Lung (tissue), 17 donors: ENCODE measurements at places on chromosomes 3 and 15. TPM values are rescaled to one million over a fixed set of nuclear protein-coding genes. Genes with fewer than 3 reads are reported as not detected.

DNA sequence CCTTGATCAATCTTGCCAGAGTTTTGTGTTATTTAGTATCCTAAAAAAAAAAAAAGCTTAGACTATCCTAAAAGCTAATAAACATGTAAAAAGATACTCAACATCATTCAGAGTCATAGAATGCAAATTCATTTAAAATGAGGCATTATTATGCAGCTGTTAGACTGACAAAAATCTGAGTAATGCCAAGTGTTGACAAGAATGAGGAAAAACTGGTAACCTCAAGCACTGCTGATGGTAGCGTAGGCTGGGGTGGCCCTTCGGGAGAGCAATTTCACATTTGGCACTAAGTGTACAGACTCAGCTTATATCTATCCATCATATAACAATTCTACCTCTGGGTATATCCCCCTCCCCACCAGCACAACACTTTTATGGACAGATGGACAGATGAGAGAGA lies 280.4 kb downstream of the RAP2B start:
- no peaks in the 10 kb centered on the region for H3K4me1 ChIP-seq
- no peaks in the 10 kb centered on the region for H3K36me3 ChIP-seq
- no peak overlapping the region for H3K27ac ChIP-seq

DNA sequence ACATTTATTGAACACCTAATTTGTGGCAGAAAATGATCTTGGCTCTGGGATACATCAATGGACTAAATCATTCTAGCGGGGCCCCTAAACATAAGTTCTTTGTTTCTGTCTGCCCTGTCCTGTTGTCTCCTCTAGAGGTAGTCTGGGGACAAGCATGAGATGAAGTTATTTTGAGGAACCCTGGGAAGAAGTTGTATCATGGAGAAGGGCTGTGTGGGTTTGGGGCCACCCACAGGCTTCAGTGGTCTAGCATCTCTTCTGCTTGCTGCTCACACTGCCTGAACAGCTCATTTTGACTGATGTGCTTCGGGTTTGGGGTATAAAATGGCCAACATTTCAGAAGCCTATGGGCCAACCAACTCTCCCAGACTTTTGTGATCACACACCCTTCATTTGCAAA lies 50.3 kb upstream of the OSBPL11 start:
- peaks cover 12% of the 10 kb centered on the region for H3K4me1 ChIP-seq
- H3K27me3 ChIP-seq, result no peaks in the 10 kb centered on the region
- DNase-seq, result no peak
- no peak overlapping the region for H3K4me3 ChIP-seq
- H3K27ac ChIP-seq, result peak overlapping the region; percentile 74

GRCh38 chr3:124351430-124352148 lies 359.7 kb upstream of the ROPN1 start:
- no peak overlapping the region for H3K4me3 ChIP-seq
- no peak overlapping the region for H3K27ac ChIP-seq
- peaks cover 8% of the 10 kb centered on the region for H3K36me3 ChIP-seq
- no peaks in the 10 kb centered on the region for H3K27me3 ChIP-seq
- peaks cover 7% of the 10 kb centered on the region for H3K4me1 ChIP-seq
- peak; percentile 62 for DNase-seq

Gene UNC13C
- polyA plus RNA-seq, result not detected

Gene GCSAM
- 0.55 TPM for polyA plus RNA-seq

- DNase-seq, result no peak
- H3K4me3 ChIP-seq, result no peak overlapping the region
- H3K4me1 ChIP-seq, result peaks cover 4% of the 10 kb centered on the region
- no peaks in the 10 kb centered on the region for H3K27me3 ChIP-seq
- H3K36me3 ChIP-seq, result no peaks in the 10 kb centered on the region
- no peak overlapping the region for H3K27ac ChIP-seq
Measured at GRCh38 chr3:77412021-77412438, 372.1 kb downstream of the ROBO2 start.

- no peaks in the 10 kb centered on the region for H3K4me1 ChIP-seq
- no peak overlapping the region for H3K27ac ChIP-seq
- no peaks in the 10 kb centered on the region for H3K36me3 ChIP-seq
- no peak for DNase-seq
Measured at GRCh38 chr3:133964547-133964946, 65.2 kb downstream of the SLCO2A1 start.

Gene NANOGP8
- not detected for polyA plus RNA-seq

Gene NR2E3
- 0.33 TPM for polyA plus RNA-seq

- H3K36me3 ChIP-seq, result no peaks in the 10 kb centered on the region
- H3K4me3 ChIP-seq, result no peak overlapping the region
- no peak for DNase-seq
- H3K27ac ChIP-seq, result no peak overlapping the region
Measured at GRCh38 chr15:47987461-47987860, 133.3 kb upstream of the SLC24A5 start.

Gene SLITRK3
- not detected for polyA plus RNA-seq

DNA sequence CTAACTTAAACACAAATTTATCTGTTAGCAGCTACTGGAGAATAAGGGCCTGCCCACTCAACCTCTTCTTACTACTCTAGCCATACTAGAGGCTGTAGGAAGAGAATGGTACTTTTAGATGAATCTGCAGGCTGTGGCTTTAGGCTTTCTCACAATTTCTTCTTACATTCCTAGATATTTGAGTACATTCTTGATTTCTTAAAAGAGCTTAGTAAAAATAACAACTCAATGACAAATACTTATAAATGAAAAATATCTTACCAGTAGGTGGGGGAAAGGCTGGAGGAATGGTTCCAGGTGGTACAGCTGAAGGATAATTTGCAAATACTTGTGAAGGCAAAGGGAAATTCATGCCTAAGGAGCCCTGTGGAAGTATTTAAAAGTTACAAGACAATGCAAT lies 92.9 kb upstream of the GK5 start:
- H3K36me3 ChIP-seq, result peaks cover 27% of the 10 kb centered on the region
- H3K27ac ChIP-seq, result no peak overlapping the region
- DNase-seq, result no peak
- H3K27me3 ChIP-seq, result no peaks in the 10 kb centered on the region
- no peak overlapping the region for H3K4me3 ChIP-seq

DNA sequence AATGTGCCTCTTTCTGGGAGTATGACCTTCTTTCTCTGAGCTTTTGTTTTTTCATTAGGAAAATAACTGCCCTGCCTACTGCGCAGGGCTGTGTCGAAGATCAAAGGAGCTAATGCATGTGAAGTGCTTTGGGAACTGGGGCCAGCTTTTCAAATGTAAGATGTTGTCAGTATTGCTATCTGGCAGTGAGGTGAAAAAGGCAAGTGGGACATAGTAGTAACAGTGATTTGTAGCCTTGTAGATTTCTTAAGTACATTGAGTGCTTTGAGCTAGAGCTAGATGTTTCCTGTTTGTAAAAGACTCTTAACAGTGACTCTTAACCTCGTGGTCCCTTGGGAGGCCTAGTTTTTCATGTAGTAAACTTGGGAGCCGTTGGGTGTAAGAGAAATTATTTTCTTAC lies 126.5 kb downstream of the ECT2 start:
- peak; percentile 16 for DNase-seq
- H3K36me3 ChIP-seq, result no peaks in the 10 kb centered on the region
- no peaks in the 10 kb centered on the region for H3K4me1 ChIP-seq
- H3K27me3 ChIP-seq, result no peaks in the 10 kb centered on the region

Gene POTEB2
- not detected for polyA plus RNA-seq

DNA sequence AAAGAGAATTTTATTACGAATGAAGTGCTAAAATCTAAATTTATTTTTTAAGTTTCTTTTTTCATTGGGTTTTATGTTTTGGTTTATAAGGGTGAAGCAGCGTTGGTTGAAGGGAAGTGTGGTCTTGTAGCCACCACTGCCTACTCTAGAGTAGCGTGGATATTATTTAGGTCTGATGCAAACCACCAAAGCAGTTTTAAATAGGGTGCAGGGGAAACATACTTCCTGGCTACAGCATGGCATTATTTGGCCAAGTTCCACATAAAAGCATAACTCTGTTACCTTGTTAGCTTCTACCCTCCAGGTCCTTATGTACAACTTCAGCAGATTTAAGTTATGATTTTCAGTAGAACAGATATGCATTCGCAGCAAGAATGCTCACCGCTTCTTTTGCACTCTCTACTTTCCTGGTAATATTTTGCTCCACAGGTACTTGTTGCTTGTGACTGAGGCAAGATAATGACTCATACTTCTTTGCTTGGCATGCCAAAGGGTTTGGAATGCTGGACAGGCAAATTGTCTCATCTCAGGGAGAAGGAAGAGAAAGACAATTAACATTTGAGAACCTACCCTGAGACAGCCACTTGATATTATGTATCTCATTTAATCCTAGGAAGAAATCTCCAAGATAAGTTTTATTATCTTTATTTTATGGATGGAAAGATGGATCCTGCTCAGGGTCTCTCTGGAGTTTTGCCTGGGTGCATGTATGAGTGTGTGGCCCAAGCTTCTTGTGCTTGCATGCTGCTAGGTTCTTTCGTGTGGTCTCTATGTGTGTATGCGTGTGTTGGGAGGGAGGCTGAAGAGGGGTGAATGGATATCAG lies 5.4 kb downstream of the TGFBR2 start:
- DNase-seq, result no peak
- no peaks in the 10 kb centered on the region for H3K27me3 ChIP-seq
- H3K36me3 ChIP-seq, result no peaks in the 10 kb centered on the region
- H3K4me1 ChIP-seq, result peaks cover 12% of the 10 kb centered on the region
- no peak overlapping the region for H3K4me3 ChIP-seq
- peak overlapping the region; percentile 83 for H3K27ac ChIP-seq
